Upper lobe of left lung (tissue), 6 donors: ENCODE measurements at places on chromosomes 7 and 10.
A peak's percentile ranks its signal among the peaks of the same experiment; 100 is the strongest.

DNA sequence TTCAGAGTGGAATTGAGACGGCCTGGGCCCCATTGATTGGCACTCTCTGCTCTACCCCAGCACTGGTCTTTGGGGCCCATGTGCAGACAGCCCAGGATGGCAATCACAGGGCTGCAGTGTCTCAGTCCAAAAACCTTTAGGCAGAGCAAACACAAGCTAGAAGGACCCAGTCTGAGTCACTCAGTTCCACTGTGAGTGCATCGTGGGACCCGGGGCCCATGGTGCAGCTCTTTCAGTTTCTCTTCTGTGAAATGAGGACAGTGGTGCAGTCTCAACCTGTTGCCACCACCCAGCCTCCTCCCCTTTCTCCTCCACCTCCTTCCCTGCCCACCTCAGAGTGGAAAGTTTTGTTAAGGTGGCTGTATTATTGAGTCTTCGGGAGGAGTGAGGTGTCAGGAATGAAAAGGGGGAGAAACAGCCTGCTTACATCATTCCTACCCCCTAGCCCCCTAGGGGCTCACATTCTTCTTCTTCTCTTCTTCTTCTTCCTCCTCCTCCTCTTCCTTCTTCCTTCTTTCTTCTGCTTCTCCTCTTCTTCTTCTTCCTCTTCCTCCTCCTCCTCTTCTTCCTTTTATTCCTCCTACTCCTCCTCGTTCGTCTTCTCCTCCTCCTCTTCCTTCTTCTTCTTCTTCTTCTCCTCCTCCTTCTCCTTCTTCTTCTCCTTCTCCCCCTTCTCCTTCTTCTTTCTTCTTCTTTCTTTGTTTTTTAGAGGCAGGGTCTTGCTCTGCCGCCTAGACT, 19.5 kb upstream of the CARD11 start:
- DNase-seq: no peak
- H3K27me3 ChIP-seq: no peaks in the 10 kb centered on the region
- H3K4me3 ChIP-seq: no peak overlapping the region
- no peak overlapping the region for H3K27ac ChIP-seq
- H3K4me1 ChIP-seq: no peaks in the 10 kb centered on the region
- H3K36me3 ChIP-seq: no peaks in the 10 kb centered on the region

DNA sequence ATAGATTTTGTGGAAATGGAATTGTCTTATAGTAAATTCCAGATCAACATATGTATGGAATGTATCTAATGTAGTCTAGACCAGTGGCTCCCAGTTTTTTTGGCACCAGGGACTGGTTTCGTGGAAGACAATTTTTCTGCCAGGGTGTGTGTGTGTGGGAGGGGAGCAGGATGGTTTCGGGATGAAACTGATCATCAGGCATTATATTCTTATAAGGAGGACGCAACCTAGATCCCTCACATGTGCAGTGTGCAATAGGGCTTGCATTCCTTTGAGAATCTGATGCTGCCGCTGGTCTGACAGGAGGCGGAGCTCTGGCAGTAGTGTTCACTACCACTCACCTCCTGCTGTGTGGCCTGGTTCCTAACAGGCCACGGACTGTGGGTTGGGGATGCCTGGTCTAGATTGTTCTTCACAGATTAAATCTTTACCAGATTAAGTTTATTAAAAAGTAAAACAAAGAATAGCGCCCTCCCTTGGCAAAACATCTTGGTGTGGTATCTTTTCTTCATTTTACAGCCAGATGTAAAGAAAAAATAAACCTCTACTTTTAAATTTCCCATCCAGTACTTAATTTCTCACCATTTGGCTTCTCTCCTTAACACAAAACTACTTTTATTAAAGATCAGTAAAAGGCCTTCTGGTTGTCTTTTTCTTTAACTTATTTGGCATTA, 48.4 kb downstream of the SEPTIN7 start:
- DNase-seq: no peak
- peaks cover 14% of the 10 kb centered on the region for H3K36me3 ChIP-seq
- H3K27me3 ChIP-seq: no peaks in the 10 kb centered on the region
- no peak overlapping the region for H3K27ac ChIP-seq

DNA sequence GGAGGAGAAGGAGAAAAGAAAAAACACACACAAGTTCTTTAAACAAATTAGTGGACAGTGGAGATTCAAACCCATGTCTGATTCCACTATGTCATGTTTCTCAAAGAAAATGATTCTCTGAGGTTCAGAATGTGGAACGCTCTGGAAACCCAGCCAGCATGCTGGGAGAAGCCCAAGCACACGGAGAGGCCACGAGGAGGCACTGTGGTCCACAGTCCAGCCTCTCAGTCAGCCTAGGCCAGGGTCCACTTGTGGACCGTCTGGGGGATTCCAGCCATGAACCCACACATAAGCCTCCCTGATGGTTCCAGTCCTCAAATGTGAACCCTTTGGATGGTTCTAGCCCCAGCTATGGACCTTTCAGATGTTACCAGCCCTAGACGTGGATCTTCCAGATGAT, 73.4 kb downstream of the CAV1 start:
- no peaks in the 10 kb centered on the region for H3K27me3 ChIP-seq
- no peak overlapping the region for H3K27ac ChIP-seq
- no peaks in the 10 kb centered on the region for H3K36me3 ChIP-seq
- DNase-seq: no peak

DNA sequence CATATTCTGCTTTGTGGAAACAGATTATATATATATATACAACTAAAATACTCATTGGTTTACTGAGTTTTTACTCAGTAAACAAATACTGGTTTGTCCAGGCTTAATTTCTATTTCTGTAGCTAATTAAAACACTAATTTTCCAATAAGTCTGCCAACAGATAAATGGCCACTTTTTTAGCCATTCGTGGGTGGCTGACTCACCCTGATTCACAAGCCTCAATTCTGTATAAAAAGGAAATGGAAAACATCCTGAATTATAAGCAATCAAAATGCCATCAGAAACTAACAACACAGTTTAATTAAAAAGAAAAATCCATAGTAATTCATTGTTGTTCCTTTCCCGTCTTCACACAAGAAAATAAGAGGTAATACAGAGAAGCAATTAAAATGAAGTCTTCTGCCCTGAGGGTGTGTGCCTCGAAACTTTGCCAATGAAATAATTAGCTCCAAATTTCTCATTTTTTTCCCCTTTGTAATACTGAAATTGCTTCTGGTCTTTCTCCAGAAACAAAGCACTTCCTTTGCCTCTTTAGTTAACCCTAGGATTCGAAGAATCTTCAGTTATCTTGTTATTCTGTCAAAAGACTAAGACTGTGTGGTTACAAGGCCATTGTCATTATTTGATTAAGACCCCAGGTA, 118.7 kb upstream of the PTN start:
- H3K4me1 ChIP-seq: no peaks in the 10 kb centered on the region
- H3K4me3 ChIP-seq: no peak overlapping the region
- no peak for DNase-seq
- H3K27me3 ChIP-seq: no peaks in the 10 kb centered on the region

- no peak overlapping the region for H3K4me3 ChIP-seq
- DNase-seq: no peak
- no peaks in the 10 kb centered on the region for H3K4me1 ChIP-seq
Measured at GRCh38 chr10:60315311-60315710, 74.4 kb downstream of the ANK3 start.

DNA sequence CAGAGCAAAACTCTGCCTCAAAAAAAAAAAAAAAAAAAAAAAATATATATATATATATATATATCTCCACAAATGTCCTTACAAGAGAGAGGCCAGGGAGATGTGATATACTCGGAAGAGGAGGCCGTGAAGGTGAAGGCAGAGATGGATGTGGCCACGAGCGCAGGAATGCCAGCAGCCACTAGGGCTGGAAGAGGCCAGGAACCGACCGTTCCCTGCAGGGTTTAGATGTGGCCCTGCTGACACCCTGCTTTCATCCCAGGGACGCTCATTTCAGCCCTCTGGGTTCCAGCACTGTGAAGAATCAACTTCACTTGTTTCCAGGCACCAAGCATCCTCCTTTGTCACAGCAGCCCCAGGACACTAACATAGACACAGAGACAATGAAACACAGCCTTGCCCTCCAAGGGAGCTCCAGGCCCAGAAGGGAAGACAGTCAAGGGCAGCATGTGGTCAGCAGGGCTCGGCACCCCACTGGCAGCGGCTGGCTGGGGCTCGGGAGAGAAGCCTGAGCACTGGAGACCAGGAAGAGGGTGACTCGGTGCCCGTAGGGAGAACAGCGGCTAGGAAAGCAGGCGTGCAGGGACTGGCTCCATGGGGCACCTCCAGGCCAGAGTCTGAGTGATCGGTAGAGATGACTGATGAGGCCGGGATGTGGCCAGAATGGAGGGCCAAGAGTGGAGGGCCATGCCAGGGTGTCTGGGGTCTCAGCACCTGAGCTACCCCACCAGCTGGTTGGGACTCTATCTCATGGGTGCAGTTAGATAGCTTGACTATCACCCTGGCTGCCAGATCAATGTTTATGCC, 7.6 kb downstream of the WDR86 start:
- no peaks in the 10 kb centered on the region for H3K27me3 ChIP-seq
- H3K4me3 ChIP-seq: no peak overlapping the region
- no peak for DNase-seq

DNA sequence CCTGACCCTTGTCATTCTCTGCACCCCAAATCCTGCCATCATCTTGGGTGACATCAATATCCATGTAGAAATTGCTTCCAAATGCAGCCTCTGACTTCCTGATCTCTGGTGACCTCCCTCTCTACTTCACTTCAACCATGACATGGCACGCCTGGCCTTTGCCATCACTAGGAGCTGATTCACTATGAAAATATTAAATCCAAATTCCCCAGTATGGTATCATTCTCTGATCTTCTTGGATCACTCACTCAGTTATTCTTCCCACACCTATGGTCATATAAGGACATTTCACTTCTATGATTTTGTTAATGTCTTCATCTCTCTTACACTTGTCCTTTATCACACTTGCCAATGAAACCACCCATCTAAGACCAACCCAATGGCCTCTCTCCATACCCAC, 73.7 kb upstream of the ODAD2 start:
- H3K4me1 ChIP-seq: no peaks in the 10 kb centered on the region
- no peak overlapping the region for H3K27ac ChIP-seq
- H3K4me3 ChIP-seq: no peak overlapping the region
- DNase-seq: no peak
- H3K27me3 ChIP-seq: no peaks in the 10 kb centered on the region

- no peaks in the 10 kb centered on the region for H3K27me3 ChIP-seq
- DNase-seq: no peak
- no peak overlapping the region for H3K4me3 ChIP-seq
- no peaks in the 10 kb centered on the region for H3K36me3 ChIP-seq
Measured at GRCh38 chr7:52340067-52340466, 695.4 kb upstream of the POM121L12 start.

DNA sequence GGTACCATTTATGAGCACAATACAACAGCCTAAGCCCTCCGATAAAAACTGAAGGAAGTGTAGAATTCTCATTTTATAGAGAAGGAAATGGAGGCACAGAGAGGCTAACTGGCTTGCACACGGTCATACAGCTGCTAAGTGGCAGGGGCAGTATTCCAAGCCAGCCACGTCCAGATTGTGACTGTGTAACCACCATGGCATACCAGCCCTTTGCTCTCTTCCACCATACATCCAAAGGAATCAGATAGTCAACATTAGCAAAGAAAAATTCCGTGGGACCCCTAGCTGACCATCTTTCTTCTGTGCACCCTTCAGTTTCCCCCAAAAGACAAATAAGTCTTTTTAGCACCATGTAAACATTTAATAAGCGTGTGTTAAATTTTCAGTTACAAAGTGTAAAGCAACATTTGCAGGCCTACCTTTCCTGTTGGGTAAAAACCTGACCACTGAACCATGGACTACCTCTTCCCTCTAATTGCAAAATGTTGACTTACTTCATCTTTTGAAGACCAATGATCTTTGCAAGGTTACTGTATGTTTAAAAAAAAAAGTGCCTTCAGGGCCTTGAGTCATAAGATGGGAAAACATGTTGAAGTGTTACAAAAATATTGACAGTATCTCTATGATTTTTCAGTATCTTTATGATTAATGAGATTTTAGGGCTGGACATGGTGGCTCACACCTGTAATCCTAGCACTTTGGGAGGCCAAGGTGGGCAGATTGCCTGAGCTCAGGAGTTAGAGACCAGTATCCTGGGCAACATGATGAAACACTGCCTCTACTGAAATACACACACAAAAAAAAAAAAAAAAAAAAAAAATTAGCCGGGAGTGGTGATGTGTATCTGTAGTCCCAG, 24.3 kb upstream of the PDZD8 start:
- H3K4me3 ChIP-seq: no peak overlapping the region
- no peak for DNase-seq
- no peaks in the 10 kb centered on the region for H3K4me1 ChIP-seq
- no peaks in the 10 kb centered on the region for H3K27me3 ChIP-seq

- H3K4me3 ChIP-seq: no peak overlapping the region
- no peaks in the 10 kb centered on the region for H3K4me1 ChIP-seq
- no peaks in the 10 kb centered on the region for H3K27me3 ChIP-seq
Measured at GRCh38 chr10:6647811-6648526, 67.9 kb upstream of the PRKCQ start.

GRCh38 chr7:100080907-100081534, 502 bp downstream of the ZNF3 start:
- no peaks in the 10 kb centered on the region for H3K27me3 ChIP-seq
- H3K36me3 ChIP-seq: peaks cover 9% of the 10 kb centered on the region
- H3K4me3 ChIP-seq: peak overlapping the region; percentile 59
- H3K27ac ChIP-seq: peak overlapping the region; percentile 87
- H3K4me1 ChIP-seq: peaks cover 21% of the 10 kb centered on the region

- no peak for DNase-seq
- H3K27me3 ChIP-seq: no peaks in the 10 kb centered on the region
- H3K4me1 ChIP-seq: no peaks in the 10 kb centered on the region
- H3K36me3 ChIP-seq: no peaks in the 10 kb centered on the region
- no peak overlapping the region for H3K27ac ChIP-seq
- no peak overlapping the region for H3K4me3 ChIP-seq
Measured at GRCh38 chr10:44395902-44396670, 11.2 kb upstream of the CXCL12 start.

DNA sequence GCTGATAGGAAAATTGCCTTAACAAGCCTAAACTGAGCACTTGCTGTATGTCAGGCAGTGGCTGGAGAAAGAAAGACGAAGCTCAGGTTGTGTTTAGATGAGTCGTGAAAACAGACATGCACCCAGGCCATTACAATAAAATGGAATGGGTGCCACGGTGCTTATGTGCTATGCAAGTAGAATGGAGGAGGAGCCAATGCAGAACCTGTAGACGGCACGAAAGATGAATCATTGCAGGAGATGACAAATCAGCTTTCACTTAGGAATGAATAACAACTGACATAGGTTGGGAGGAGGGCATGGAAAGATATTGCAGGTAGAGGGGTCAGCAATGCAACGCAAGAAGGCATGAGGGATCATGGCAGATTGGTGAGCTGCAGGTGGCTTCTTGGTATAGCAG, 61.2 kb upstream of the ARHGAP21 start:
- no peak overlapping the region for H3K27ac ChIP-seq
- H3K4me1 ChIP-seq: no peaks in the 10 kb centered on the region
- H3K36me3 ChIP-seq: no peaks in the 10 kb centered on the region
- DNase-seq: no peak
- H3K27me3 ChIP-seq: no peaks in the 10 kb centered on the region

GRCh38 chr10:3624367-3624766, 160.6 kb downstream of the KLF6 start:
- no peak for DNase-seq
- no peak overlapping the region for H3K4me3 ChIP-seq
- H3K27ac ChIP-seq: no peak overlapping the region
- no peaks in the 10 kb centered on the region for H3K36me3 ChIP-seq
- H3K27me3 ChIP-seq: no peaks in the 10 kb centered on the region

- no peaks in the 10 kb centered on the region for H3K36me3 ChIP-seq
- peak overlapping the region; percentile 52 for H3K4me3 ChIP-seq
- peak; percentile 91 for DNase-seq
Measured at GRCh38 chr10:86970162-86970981, 2.1 kb downstream of the ADIRF start.
